Activated T-cell treated with anti-CD3 and anti-CD28 coated beads, Interleukin-2, amount 50 U/mL, for 1 hour (primary cell): ENCODE measurements at places on chromosomes 7 and 10.

DNA sequence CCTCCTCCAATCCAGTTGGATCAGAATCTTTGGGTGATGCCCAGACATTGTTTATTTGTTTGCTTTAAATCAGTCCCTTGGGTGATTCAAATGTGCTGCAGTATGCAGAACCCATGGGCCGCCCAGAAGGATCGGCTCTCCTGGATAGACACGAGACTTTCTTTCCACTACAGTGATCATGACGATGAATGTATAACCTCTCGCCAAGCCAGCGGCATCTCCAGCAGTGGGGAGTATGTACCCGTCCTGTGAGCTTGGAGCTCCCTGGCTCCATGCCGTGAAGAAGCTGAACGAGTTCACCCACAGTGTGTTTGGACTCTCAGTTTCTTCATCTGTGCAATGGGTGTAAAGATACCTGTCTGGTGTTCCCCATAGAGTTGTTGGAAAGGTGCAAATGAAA is 162.3 kb downstream of the CAMK1D start:
- no peak for DNase-seq

DNA sequence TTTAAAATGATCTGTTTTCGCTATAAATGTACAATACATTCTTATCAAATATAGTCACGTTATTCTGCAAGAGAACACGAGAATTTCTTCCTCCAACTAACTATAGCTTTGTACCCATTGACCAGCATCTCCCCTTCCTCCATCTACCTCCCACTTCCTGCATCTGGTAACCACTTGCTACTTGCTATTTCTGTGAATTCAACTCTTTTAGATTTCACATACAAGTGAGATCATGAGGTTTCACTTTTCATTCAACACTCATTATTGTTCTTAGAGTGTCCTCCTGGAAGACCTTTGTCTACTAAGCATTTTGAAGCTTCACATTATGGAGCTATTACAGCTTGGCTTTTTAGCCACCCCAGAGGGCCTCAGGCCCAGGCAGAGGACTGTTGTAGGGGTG is 741.3 kb upstream of the FZD8 start:
- no peak for DNase-seq

GRCh38 chr10:7408291-7409044 is 2.4 kb downstream of the SFMBT2 start:
- peak; percentile 69 for DNase-seq

DNA sequence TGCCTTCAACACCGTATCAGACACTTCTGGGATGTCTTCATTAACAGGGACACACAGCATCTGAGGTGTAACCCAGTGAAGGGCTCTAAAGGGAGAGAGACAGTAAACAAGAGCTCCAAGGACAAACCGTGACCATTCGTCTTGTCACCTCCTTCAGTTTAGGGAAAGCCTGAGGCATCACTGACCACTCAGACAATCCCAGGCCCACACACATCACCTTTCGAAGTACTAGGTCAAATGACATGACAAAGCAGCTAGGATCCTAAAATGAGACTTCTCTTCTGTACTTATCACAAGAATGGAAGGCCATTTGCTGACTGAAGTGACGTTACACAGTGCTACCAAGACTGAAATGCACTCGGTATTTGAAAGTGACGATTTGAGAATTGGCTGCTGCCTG is 200.7 kb upstream of the KCTD7 start:
- no peak for DNase-seq

- no peak for DNase-seq
These were observed 81.4 kb upstream of the MGMT start for GRCh38 chr10:129385600-129385999.

- DNase-seq: no peak
These were observed 22.2 kb downstream of the CADPS2 start for GRCh38 chr7:122864016-122864415.
